ENCODE measurements at places on chromosomes 13 and 19. TPM values are rescaled to one million over a fixed set of nuclear protein-coding genes. Genes with fewer than 3 reads are reported as not detected.

Gene PGLYRP2
- not detected for polyA plus RNA-seq

Gene SLC10A2
- polyA plus RNA-seq, result 5.9 TPM

Gene OR7D2
- polyA plus RNA-seq, result 0.12 TPM

Gene SYCN
- not detected for polyA plus RNA-seq

Gene CLEC17A
- 0.14 TPM for polyA plus RNA-seq

Gene ZNF730
- 12.3 TPM for polyA plus RNA-seq

Gene ICAM5
- polyA plus RNA-seq, result 5.6 TPM

Gene NTF4
- polyA plus RNA-seq, result 1.6 TPM

Gene MCEMP1
- polyA plus RNA-seq, result 1.1 TPM

Gene SIGLEC5
- polyA plus RNA-seq, result 0.60 TPM

Gene IGFL1
- polyA plus RNA-seq, result not detected

Gene OR7D4
- 0.05 TPM for polyA plus RNA-seq

Gene EID2B
- polyA plus RNA-seq, result 4.6 TPM

Gene FPR3
- 1.0 TPM for polyA plus RNA-seq

Gene IL11
- polyA plus RNA-seq, result 0.69 TPM

Gene KLK15
- not detected for polyA plus RNA-seq

Gene HS6ST3
- 0.07 TPM for polyA plus RNA-seq

Gene DZIP1
- polyA plus RNA-seq, result 42.9 TPM

Gene SLC8A2
- 0.07 TPM for polyA plus RNA-seq

Gene MTUS2
- 0.31 TPM for polyA plus RNA-seq

Gene SUGP2
- polyA plus RNA-seq, result 132 TPM

Gene RNF17
- 0.12 TPM for polyA plus RNA-seq

Gene KASH5
- polyA plus RNA-seq, result not detected

Gene ZNF846
- polyA plus RNA-seq, result 34.6 TPM

Gene PRR20B
- polyA plus RNA-seq, result not detected

Gene ZNF763
- 7.6 TPM for polyA plus RNA-seq

Gene PIN1
- polyA plus RNA-seq, result 50.0 TPM

All from right lung (tissue), 10 donors.